Suppressor macrophage (primary cell): ENCODE measurements at places on chromosomes 7 and 10.

DNA sequence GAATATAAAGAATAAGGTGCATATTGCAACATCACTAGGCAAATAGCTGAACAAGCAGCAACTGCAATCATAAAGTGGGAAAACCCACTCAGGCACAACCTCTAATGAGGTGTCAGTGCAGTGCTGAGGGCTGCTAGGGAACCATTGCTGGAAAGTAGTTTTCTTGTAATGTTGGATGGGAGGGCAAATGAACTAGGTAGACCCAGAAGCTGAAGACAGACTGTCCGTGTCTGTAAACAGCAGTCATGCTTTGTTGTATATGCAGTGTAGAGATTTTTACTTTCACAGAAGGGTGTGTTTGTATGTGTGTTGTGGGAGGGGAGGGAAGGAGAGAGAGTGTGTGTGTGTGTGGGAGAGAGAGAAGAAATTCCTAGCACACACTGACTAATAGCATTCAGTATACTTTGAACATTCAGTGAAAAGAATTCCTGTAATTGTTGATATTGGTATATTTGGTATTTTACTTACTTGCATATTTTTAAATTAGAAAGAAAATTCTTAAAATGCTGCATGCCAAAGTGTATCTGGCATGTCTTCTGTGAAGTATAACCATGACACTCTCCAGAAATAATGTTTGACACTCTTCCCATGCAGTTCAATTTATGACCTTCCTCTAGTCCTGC lies 28.8 kb downstream of the ITGB8 start:
- no peak for DNase-seq

DNA sequence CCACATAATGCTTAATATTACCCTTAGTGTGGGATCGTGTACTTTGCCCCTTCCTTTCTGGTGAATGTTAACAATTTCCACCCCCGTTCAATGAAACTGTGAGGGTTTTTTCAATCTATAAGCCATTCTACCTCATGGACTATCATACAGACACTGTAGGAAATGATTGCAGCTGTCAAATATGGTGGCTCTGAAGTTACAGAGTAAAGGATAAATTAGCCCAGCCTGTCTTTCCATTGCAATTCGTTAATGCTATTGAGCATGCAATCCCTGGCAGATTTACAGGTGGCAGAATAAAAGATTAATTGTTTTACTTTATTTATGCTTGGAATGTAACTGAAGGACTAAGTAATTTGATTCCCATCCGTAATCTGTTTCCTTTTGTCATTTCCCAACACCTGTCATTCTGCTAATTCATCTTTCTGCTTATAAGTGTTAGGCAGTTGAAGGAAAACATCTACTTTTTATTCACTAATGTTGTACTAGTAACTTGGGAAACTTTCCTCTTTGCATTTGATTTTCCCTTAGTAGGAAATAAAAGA lies 1211.6 kb upstream of the LRRN3 start:
- DNase-seq, result no peak

DNA sequence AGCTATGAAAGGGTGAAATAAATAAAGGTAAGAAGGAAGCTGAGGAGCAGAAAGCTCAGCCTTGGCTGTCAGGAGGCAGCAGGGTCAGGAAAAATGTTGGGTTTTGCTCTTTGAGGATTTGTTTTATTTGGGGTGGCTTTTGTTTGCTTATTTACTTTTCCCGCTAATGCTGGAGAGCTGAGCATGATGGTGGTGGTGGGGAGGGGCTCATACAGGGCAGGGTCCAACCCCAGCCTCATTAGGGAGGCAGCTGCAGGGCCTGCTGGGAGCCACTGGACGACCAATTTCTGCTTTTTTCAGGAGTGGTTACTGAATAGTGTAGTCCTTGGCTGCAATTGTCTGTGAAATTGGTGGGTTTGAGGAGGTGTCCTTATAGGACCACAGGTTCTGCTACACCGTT lies 36.3 kb downstream of the CCM2 start:
- DNase-seq, result peak; percentile 25

DNA sequence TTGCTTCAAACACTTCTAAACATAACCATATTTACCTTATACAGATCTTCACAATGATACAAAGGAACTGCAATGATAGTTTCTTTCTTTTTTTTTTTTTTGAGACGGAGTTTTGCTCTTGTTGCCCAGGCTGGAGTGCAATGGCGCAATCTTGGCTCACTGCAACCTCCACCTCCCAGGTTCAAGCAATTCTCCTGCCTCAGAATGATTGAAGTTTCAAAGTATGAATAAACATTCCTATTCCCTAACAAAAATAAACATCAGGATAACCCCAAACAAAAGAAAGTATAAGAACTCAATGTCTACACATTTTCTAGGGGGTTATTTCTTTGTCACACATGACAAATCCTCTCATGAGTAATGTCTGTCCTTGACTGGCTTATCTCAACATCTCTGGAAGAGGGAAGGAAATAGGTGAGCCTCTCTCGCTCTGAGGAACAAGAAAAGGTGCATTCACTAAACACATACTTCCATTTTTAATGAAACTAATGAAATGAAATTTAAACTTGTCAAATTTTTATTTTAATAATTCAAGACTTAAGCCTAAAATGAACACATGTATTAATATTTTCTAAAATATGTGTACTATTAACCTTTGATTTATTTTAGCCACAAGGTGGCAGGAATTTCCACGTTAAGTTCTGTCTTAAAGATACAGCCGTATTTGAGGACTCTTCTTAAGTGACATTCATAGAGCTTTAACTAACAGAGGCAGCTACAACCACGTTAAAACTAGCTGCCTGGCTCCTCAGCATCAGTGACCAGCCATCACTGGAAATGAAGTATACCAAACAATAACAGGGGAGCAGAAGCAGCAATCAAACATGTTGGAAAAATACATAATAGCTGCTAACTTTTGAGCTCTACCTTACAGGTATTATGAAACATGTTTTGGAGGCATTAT lies 58.3 kb downstream of the MALSU1 start:
- DNase-seq, result no peak

DNA sequence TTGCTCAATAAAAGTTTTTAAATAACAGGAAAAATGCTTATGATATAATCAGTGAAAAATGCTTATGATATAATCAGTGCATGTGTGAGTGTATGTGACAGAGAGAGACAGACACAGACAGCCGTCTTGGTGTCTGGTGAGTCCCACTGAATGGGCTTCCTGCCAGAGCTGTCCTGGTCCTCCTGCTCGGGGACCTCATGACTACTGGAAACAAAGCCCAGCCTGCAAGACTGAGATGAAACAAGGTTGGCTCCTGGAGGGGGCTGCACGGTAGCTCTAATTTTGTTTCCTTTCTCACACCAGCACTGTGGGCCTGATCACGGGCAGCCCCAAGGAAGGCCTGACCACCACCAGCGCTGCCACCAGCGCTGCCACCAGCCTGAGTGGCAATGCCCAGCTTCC lies 57.3 kb downstream of the NRP1 start:
- no peak for DNase-seq

GRCh38 chr7:83451501-83452045 lies 197.4 kb downstream of the SEMA3E start:
- DNase-seq, result no peak
